Nasal cavity respiratory epithelium epithelial cell of viscerocranial mucosa (primary cell): ENCODE measurements at places on chromosomes 13 and 19. TPM values are rescaled to one million over a fixed set of nuclear protein-coding genes. Genes with fewer than 3 reads are reported as not detected.

The ZNF550 gene
- 8.2 and 12.1 TPM in 2 replicates for total RNA-seq

The ARGLU1 gene
- 37.3 and 53.0 TPM in 2 replicates for total RNA-seq

The MAST1 gene
- total RNA-seq: under 0.01 and 0.28 TPM in 2 replicates

The SHC2 gene
- 0.34 and 3.3 TPM in 2 replicates for total RNA-seq

The MISP3 gene
- 0.34 and 1.00 TPM in 2 replicates for total RNA-seq

The ZNF571 gene
- 5.8 and 7.9 TPM in 2 replicates for total RNA-seq

The ZNF480 gene
- 3.4 and 7.5 TPM in 2 replicates for total RNA-seq

The ZNF738 gene
- 2.4 and 3.8 TPM in 2 replicates for total RNA-seq

The ADAMTSL5 gene
- total RNA-seq: 3.1 and 8.6 TPM in 2 replicates
